Right ventricle myocardium superior (tissue), 1 donor: ENCODE measurements at places on chromosomes 3 and 15. TPM values are rescaled to one million over a fixed set of nuclear protein-coding genes. Genes with fewer than 3 reads are reported as not detected.

DNA sequence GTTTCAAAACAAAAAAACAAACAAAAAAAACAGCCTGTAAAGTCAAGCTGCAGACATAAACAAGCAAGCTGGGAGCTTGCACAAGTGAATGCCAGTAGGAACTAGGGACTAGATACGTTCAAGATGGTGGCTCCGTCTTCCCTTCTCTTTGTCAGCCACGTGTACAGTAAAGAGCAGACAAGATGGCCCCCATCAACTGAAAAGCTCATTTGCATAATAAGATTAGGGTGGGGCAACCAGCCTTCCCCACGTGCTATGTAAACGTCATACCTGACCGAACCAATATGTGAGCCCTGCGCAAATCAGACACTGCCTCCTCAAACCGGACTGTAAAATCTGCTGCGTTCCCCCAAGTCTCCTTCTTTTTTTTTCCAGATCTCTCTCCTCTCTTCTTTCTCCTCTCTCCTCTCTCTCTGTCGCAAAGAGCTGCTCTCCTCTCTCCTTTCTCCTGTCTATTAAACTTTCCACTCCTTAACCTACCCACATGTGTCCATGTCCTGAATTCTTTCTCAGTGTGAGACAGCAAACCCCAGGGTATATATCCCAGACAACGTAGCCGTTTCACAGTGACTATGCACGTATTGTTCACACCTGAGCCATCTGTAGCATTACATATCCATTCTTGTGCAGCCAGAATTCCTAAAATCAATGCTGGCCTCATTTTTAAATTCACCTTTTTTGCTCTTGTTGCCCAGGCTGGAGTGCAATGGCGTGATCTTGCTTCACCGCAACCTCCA is 31.2 kb upstream of the FXR1 start:
- DNase-seq = no peak

GRCh38 chr3:63390710-63391230 is 112.7 kb downstream of the SYNPR start:
- no peak for DNase-seq

DNA sequence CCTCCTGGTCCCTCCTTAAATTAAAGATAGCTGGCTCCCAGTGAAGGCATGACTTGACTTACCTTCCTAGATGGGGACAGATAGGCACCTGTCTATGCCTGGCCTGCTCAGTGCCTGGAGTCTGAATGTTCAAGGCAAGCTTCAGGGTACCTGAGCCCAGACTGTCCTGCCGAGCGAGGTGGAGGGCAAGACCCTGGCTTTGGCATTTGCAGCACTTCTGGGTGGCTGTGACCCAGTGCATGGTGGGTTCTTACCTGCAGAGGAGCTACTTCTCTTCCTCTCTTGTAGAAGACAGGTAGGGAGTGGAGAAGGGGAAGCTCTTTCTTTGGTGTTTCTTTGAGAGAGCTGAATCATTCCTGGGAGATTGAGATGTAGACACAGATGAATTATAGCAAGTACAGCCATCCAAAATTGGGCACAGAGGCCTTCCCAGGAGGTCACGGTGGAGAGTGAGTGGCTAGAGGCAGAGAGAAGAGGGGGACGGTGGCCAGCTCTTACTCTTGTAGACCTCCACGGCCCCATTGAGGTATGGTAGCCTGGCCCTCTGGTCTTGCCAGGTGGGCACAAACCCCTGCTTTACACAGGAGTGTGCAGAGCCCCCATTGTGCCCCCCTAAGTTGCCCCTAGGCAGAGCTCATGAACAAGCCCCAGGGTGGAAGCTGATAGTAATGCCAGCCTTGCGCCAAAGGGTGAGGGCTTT is 402.5 kb upstream of the TPM1 start:
- DNase-seq = no peak

- DNase-seq = peak; percentile 79
Observed at GRCh38 chr15:51281368-51281967, 56.9 kb downstream of the CYP19A1 start.

- no peak for DNase-seq
Observed at GRCh38 chr3:167350245-167350862, 29.7 kb downstream of the ZBBX start.

DNA sequence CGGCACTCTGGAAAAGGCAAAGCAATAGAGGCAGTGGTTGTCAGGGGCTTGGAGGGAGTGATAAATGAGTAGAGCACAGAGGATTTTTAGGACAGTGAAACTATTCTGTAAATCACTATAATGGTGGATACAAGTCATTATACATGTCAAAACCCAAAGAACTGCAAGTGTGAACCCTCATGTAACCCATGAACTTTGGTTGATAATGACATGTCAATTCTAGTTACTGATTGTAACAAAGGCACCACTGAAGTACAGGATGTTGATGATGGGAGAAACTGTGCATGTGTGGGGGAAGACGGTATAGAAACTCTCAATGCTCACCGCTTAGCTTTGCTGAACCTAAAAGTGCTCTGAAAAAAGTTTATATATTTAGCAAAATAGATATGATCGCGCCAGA is 36.0 kb downstream of the BTLA start:
- no peak for DNase-seq

ZNF620 gene
- total RNA-seq = 1.0 TPM

DNA sequence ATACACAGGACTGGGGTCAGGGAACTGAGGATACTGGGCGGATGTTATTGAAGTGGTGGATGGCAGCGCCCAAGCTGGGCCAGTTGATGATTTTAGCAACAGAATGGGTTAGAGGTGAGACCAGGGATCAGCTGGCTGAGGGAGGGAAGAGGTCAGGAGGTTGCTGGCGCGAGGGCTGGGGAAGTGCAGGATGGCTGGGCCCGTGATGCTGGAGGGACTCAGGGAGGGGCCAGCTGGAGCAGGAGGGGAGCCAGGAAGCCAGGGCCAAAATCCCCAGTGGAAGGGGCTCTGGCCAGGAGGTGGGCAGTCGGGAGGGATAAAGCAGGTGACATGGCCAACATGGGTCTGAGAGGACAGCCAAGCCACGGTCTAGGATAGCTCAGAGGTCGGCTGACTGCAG is 178.0 kb downstream of the NSMCE3 start:
- DNase-seq = no peak

- DNase-seq = peak; percentile 30
Observed at GRCh38 chr3:127077068-127077467, 94.2 kb downstream of the PLXNA1 start.

GRCh38 chr3:15500107-15500724 is 21.3 kb downstream of the COLQ start:
- DNase-seq = no peak

- DNase-seq = no peak
Observed at GRCh38 chr3:161489395-161489794, 7.2 kb upstream of the OTOL1 start.

NSUN3 gene
- total RNA-seq = 4.0 TPM

GRCh38 chr3:170306015-170306414 is 51.5 kb upstream of the SKIL start:
- DNase-seq = no peak

LMAN1L gene
- total RNA-seq = 20.6 TPM

GRCh38 chr15:76711351-76711827 is 193.8 kb downstream of the SCAPER start:
- no peak for DNase-seq

ARHGAP31 gene
- 42.1 TPM for total RNA-seq

DNA sequence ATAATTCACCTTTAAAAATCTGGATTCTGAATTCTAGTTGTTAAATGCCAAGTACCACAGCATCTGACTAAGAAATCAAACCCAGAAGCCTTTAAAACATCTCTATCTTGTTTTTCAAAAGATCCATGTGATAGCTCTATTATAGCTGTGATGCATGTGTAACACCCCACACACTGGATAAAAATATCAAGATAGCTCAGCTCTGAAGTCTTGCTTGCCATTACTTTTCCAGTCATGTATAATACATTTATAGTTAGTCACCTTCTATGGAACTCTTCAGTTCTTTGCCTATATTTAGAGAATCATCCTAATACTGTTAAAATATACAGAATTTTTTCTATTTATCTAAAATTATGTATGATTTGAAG is 11.6 kb downstream of the ARPP19 start:
- no peak for DNase-seq
